ENCODE measurements at places on chromosomes 11 and 22.

DNA sequence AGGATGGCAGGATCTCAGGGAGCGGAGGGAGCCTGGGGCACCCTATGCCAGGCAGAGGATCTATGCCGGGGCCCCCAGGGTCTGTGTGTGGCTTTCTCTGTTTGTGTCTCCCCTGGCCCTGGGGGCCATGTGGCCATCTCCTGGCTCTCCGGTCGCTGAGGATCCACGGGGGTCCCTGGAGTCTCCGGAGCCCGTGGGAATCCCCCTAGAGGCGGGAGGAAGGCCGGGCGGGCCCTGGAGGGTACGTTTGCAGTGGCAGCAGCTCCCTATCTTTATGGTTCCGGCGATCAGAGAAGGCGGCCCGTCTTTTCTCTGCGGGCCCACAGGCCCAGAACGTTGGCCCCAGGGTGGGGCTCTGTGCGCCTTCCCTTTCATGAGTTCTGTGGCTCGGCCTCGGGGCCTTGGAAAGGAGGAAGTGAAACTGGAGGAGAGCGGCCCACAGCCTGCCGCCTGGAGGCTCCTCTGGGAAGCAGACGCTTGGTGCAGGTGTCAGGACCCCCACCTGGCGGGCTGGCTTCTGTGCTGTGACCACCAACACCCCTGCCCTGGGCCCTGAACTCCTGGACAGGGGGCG, 82.1 kb downstream of the KCNQ1 start:
- no peak for DNase-seq

DNA sequence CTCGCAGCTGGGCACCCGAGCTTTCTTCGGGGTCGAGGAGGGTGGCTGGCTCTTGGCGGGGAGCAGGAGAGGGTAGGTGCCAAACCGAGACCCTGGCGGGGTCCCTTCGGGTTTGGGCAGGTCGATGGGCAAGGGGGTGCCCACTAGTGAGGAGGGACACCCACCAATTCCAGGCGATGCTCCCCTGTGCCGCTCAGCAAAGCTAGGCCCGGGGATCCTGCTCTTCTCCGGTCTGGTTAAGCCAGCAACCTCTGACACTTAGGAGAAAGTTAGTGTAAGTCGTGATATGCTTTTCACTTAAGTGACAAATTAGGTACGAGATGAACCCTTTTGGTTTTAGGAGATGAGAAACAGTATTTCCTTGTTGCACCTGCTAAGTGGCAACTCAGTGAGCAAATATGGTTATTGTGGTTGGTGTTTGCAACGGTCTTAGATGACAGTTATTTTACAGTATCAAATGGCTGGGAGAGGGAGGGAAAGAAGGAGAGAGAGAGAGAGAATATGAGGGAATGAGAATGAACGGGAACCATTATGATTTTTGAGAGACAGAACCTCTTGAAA, 565 bp downstream of the NUCB2 start:
- DNase-seq, result peak; percentile 19

GRCh38 chr11:134438542-134439537, 26.8 kb upstream of the B3GAT1 start:
- no peak for DNase-seq

- DNase-seq, result no peak
Measured at GRCh38 chr11:102783016-102783415, 2.6 kb upstream of the MMP10 start.

GRCh38 chr22:46449974-46450745, 87.3 kb downstream of the CELSR1 start:
- no peak for DNase-seq

GRCh38 chr11:126139111-126140091, 72.0 kb downstream of the RPUSD4 start:
- DNase-seq, result peak; percentile 72

DNA sequence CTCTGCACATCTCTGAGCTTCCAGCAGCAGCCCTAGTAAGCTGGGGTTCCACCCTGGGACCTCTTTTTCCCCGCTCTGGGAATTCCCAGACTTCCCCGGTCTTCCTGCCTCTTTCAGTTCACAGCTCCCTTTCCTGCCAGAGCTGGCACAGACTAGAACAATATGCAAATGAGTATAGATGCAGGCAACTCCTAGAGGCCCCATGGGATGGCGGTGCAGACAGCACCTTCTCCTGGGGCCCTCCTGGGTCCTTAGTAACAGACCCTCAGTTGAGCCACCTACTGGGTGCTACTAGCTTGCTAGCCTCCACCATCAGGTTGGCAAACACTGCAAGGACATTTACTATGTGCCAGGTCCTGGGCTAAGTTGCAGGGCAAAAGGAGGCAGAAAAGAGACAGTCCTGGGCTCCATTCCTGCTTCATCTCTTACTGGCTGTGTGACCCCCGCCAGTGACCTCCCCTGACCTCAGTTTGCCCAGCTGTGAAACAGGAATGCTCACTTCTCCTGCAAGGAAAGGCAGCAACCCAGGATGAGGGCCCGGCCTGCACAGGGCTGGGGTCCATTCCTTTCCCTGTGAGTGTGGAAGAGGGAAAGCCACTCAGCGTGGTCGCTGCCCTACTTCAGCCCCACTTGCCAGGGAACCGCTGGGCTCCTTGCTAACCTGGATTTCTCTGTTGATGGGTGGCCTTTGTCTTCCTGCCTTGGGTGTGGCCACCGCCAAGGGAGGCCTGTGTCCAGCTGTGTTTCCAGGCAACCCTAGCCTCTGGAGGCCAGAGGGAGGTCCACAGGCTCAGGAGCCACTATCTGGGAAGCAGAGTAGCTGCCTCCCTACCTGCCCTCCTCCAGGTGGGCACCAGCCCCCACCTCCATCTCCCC, 7.3 kb downstream of the RELT start:
- DNase-seq, result peak; percentile 16

- DNase-seq, result no peak
Measured at GRCh38 chr11:130241713-130242112, 73.0 kb downstream of the ZBTB44 start.

GRCh38 chr11:64829536-64830251, 14.8 kb downstream of the CDC42BPG start:
- no peak for DNase-seq

Data from renal pelvis (tissue), 12 donors.